ENCODE measurements at places on chromosomes 2 and 18. TPM values are rescaled to one million over a fixed set of nuclear protein-coding genes. Genes with fewer than 3 reads are reported as not detected.

KYNU gene
- 0.21 TPM for polyA plus RNA-seq

MTIF2 gene
- polyA plus RNA-seq: 32.5 TPM

SKOR2 gene
- not detected for polyA plus RNA-seq

RAD51AP2 gene
- 0.16 TPM for polyA plus RNA-seq

ANKRD30B gene
- polyA plus RNA-seq: not detected

PAX8 gene
- polyA plus RNA-seq: 0.43 TPM

All from GM23338 (cell line).